ENCODE measurements at places on chromosomes 16 and 17.
A peak's percentile ranks its signal among the peaks of the same experiment; 100 is the strongest.

- no peak for DNase-seq
These were observed 149.8 kb upstream of the DYNLRB2 start for GRCh38 chr16:80390871-80391489.

DNA sequence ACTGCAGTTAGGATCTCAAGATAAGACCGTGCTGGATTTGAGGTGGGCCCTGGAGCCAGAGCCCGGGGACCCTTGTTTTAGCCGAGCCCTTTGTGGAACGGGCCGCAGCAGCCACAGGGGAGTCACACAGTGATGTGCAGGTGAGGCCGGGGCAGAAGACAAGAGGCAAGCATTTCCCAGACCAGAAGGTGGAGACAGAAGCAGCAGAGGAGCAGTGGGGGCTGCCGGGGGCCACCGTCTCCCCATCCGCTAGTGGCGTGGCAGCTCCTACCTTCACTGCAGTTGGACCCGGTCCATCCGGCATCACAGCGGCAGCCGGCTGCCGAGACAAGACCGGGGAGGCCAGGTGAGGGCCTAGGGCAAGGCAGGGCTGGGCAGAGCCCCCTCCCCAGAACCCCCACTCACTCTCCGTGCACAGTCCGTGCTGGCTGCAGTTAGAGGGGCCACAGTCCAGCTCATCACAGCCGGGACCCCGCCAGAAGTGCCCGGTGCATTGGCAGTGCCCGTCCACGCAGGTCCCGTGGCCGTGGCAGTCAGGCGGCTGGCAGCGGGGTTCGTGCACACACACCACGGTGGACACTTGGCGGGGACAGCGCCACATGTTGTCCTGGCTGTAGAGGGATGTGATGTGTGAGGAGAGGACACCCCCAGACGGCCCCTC lies 6.0 kb downstream of the NAGPA start:
- no peak for DNase-seq

GRCh38 chr17:44065668-44066203 lies 735 bp downstream of the LSM12 start:
- DNase-seq: peak; percentile 16

GRCh38 chr17:5793899-5794298 lies 209.6 kb upstream of the NLRP1 start:
- no peak for DNase-seq

DNA sequence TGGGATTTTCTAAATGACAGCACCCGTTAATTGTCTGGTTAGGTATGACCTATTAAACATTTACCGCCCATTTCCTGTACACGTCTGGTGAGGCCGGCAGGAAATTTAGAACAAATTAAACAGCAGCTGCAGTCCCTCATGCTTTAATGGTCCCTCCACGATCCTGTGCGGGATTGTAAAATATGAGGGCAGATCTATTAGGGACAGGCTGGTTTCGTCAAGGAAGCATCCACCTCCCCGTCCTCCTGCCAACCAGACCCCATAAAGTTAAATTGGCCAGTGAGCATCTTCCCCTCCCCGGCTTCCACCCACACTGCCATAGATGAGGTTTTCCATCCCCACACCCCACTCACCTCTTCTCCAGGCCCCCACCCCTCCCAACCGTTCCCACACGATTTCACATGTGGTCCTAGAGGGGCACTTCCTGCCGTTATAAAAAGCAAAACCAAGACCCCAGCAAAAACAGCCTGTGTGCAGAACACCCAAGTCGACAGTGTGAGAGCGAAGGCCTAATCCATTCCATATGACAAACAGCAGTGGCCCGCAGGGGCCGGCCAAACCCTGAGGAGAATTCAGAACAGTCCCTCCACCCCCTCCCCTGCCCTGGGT lies 331.9 kb downstream of the FOXL1 start:
- no peak for DNase-seq

GRCh38 chr17:81193470-81194224 lies 27.6 kb upstream of the AATK start:
- no peak for DNase-seq

- DNase-seq: no peak
These were observed 792 bp downstream of the TMEM231 start for GRCh38 chr16:75555213-75555706.

GRCh38 chr16:76176153-76176552 lies 101.0 kb upstream of the CNTNAP4 start:
- no peak for DNase-seq

DNA sequence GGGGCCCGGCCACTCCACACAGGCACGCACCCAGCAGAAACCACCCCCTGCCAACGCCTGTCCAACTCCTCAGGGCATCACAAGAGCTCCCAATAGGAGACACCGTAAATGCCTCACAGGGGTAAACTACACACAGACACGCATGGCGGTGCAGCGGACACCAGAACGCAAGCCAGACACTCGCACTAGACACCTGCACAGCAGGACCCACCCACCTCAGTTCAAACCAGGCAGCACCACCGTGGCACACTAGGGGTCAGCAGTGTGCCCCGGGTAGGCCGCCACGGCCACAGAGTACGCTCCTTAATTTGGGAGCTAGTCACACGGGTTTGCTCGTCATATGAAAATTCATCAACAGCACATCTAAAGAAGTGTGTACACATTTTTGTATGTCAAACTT lies 3.4 kb downstream of the SLC38A10 start:
- peak; percentile 79 for DNase-seq

DNA sequence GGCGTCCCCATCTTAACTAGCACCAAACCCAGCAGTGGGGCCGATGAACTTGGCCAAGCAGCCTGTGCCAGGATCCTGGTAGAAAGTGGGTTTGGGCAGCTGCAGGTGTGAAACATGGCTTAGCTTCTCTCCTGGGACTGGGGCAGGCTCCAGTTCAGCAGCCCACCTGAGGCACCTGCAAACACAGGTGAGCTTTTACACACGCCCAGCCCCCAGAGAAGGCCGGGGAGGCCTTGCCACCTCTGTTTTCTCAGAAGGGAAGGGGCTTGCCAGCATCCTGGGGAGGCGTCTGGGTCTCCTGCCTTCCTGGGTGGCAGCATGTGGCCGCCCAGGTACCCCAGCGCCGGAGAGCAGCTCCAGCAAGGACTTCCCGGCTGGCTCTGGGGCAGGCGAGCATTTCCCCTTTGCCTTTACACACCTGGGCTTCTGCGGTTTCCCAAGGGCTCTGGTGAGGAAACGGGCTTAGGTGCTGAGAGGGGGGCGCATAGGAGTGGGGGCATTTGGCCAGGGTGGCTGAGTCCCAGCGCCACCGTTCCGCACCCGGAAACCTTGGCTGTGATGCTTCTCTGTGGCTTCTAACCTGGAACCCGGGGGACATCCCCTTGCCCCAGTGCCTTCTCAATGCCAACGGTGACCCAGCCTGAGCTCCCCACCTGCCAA lies 81.6 kb upstream of the CBX4 start:
- DNase-seq: no peak

GRCh38 chr17:29012535-29012934 lies 6.7 kb upstream of the SEZ6 start:
- no peak for DNase-seq

- DNase-seq: no peak
These were observed 33.5 kb downstream of the HS3ST3B1 start for GRCh38 chr17:14334276-14334840.

- no peak for DNase-seq
These were observed 1047.9 kb upstream of the RBFOX1 start for GRCh38 chr16:6284731-6285130.

DNA sequence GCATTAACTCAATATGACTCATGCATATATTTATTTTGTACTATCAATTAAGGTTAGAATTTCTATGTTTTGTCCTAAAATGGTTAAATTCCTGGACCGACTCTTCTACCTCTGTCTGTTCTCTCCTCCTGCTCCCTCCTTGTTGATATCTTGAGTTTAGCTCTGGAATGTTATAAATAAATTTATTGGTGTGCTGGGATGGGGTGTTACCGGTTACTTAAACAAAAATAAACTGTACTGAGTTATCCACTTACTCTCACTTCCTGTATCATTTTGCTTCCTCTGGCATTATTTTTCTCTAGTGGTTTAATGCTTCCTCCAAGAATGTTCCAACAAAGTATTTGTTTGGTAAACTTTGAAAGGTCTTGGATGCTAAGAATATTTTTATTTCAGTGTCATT lies 120.1 kb downstream of the ABCA8 start:
- DNase-seq: no peak

DNA sequence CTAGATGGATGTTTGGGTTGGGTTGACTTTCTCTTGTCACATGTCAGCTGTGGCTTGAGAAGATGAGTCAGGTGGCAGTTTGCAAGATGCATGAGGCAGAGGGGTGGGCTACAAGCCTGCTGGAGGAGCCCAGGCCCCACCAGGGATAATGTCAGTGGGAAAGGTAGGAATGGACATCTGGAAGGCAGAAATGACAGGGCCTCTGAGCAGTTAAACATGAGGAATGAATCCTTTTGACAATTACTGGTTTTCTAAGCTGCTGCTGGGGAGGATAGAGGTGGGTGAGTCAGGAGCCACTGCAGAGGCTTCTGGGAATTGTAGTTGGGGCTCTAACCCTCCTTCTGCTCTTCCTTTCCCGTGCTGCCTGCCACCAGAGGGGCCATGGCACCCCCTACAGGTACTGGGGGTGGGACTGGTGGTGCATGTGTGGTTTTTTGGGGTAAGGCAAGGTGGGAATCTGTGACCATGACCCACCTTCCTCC lies 15.7 kb downstream of the SLC52A1 start:
- peak; percentile 25 for DNase-seq
